ENCODE measurements at places on chromosomes 16 and 17.

DNA sequence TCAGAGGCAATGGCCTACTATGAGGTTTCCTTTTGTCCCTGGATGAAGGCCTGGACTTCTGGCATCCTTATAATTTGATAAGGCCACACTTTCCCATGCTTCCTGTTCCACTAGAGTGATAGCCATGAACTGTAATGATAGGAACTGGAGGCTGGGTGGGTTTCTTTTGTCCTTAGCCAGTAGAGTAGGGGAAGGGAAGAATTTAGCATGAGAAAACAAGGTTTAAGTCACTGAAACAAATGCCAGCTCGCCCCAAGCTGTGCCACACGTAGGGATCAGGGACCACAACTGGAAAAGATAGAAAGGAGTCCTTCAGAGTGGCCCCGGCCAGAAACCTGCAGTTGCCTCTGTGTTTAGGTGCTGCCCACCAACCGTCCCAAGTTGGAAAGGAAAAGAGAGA is 80.9 kb upstream of the C17orf78 start:
- no peak for DNase-seq

DNA sequence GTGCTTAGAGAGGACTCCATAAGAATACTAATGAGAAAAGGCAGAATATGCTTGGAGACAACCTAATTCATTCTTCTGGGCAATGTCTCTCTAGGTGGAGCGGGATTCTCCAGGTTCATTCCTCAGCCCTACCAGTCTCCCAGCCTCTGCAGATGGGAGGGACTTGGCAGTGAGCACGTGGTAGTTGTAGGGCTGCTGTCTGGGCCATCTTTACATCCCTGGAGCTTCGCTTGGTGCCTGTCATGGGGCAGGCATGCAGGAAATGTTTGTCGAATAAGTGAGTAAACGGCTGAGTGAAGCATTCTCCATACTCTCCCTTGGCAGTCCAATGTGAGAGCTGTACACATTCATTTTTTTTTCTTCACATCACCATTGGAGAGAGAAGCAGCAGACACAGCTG is 387.5 kb downstream of the UTP18 start:
- no peak for DNase-seq

DNA sequence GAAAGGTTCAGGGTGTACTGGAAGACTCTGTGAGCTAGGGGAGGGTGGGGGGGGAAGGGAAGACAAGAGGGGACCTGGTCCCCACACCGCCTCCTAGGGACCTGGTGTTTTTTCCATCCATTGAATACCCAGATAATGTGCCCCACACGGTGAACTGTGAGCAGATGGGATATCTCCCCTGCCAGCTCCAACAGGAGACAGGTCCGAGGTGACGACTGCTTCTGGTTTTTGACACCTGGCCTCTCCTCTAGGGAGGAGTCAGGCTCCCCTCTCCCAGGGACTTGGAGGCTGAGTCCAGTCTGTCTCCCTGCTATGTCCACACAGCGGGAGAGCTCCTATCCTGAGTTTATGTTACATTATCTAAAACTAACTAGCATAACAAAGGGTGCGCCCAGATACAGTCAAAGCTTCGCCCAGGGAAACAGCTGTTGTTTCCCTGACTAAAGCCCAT is 1.8 kb downstream of the MARVELD3 start:
- no peak for DNase-seq

DNA sequence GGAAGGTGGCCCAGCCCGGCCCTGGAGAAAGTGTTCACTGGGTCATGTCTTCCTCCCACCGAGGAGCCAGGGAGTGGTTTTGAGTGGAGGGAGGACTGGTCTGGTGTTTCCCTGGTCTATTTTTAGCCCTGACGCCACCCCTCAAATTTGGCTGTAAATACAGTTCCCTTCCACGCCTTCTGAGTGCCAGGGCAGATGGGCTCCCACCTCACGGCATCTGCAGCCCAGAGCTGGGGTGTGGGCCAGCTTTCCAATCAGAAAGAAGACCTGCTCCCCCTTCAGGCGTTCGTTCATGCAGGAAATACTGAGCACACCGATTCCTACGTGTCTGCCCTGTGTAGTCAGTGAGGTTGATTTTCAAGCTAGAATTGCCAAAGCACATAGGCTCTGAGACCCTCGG is 53.7 kb downstream of the SNX20 start:
- no peak for DNase-seq

GRCh38 chr17:19752216-19753050 is 4.3 kb upstream of the ALDH3A1 start:
- no peak for DNase-seq

DNA sequence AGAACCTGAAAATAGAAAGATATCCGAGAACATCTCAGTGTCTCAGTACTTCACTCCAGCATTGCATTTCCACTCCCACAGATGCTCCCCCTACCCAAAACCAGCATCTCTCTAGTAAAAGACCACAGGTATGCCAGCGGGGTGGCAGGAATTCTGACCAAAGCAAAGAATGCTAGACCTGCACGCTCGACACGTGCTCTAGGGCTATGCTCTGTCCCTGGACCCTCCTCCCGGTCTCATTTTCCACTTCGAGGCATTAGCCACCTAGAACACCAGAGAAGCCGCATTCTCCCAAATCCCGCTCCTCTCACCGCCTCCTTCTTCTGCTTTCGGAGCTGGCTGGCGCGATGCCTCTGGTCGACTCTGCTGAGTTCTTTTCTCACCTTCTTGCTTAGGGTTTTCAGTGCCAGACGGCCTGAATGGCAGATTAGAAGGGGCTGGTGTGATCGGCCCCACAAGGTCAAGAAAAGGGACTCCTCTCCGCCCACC is 487 bp downstream of the TSR1 start:
- no peak for DNase-seq

DNA sequence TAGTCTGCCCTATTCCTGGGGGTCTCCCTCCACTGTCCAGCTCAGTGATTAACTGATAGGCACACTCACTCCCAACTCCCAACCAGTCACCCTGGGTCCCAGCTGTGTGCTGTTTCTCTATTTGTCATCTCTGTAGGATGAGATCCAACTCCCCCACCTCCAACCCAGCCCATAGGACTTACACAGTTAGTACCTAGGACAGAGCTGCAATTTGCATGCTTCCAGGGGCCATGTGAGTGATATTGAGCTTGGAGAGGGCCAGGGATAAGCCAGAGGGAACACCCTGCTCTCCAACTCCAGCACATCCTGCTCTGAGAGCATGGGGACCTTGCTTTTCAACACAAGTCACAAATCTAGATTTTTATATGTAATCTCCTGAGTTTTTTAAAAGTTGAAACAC is 8.8 kb downstream of the C17orf113 start:
- DNase-seq: no peak

DNA sequence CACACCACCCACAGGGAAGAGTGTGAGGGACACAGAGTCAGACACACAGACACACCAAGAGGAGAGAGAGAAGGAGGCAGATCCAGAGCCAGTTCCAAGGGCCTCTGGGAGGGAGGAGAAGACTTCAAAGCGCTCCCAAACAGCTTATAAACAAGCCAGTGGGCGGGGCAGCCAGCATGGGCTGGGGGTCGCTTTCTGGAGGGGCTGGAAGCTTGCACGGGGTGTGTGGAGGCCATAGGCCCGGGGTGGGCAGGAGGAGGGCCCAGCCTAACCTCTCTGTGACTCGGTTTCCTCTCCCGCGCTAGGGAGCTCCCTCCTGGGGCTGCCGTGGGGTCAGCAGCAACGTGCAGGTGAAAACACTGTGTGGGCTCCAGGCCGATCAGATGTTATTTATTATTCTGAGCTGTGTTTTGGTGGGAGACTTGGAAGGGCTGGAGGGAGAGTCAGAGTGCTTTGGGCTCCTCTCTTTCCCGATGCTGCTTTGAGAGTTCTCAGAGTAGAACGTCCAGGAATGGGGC is 2.5 kb upstream of the WFIKKN2 start:
- DNase-seq: no peak

GRCh38 chr16:2983706-2984136 is 3.5 kb upstream of the PKMYT1 start:
- DNase-seq: peak; percentile 67

DNA sequence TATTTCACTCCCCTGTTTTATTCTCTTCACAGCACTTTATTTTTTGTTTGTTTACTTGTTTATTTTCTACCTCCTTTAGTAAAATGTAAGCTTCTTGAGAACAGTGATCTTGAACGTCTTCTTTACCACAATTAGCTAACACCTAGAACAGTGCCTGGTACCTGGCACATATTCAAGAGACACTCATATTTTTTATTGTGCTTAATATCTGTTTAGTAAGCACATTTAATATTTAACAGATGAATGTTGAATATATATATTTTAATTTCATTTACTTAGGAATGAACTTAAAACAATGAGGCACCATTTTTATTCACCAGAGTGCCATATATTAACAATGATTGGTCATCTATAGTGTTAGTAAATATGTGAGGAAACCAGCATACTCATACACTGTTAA is 130.2 kb downstream of the STXBP4 start:
- DNase-seq: no peak

GRCh38 chr16:50567651-50568050 is 19.5 kb downstream of the NKD1 start:
- no peak for DNase-seq

DNA sequence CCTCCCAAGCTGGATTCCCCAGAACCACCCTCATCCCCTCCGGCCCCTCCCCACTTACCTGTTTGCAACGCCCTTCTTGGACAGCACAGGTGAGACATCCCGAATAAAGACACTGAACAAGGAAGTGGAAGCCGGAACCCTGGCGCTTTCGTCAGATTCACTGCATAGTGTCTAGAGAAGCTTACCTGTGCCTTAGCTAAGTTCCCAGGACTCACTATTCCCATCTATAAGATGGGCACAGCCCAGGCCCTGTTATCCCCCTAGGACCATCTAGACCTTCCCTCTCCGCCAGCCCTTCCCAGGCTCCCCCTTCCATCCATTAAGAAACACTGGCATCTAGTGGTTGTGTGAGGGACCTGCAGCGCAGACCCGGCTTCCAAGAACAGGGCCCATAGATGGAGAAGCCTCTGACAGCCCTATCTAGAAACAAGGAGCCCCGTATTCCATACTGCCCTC is 26.9 kb upstream of the RPL38 start:
- peak; percentile 62 for DNase-seq

DNA sequence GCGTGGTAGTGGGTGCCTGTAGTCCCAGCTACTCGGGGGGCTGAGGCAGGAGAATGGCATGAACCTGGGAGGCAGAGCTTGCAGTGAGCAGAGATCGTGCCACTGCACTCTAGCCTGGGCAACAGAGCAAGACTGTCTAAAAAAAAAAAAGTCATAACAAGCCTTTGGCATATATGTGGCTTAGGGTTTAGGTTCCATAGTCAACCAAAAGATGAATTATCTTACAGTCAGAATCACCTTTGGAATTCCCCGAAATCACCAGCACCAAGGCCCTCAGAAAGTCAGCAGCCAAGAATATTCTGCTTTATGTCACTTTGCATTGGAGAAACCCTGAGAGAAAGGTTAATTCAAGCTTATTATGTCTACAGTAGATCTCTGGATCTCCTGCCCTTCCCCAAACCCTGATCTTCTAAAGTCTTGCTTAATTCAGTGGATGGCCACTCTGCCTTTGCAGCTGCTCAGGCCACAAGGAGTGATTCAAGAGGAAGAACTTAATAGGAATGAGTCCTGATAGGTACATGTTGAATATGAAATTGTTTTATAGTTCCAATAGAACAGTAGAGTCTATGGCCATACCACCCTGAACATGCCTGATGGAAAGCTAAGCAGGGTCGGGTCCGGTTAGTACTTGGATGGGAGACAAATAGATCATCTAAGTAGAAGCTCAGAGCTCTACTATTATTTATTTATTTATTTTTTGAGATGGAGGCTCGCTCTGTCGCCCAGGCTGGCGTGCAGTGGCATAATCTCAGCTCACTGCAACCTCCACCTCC is 196.0 kb upstream of the CACNG5 start:
- no peak for DNase-seq

- no peak for DNase-seq
These were observed 1.9 kb downstream of the HS3ST2 start for GRCh38 chr16:22815863-22816262.

DNA sequence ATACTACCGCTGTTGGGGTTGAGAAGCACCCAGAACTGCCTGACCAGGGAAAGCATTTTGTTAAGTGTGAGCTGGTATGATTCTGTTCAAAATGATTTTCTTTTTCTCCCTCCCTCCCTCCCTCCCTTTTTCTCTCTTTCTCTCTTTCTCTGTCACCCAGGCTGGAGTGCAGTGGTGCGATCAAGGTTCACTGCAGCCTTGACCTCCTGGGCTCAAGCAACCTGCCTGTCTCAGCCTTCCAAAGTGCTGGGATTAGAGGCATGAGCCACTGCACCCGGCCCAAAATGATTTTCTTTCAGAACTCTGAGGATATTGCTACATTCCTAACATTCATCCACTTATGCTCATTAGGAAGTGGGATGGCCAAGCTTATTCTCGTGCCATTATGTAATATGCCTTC is 41.3 kb downstream of the SLC47A1 start:
- no peak for DNase-seq

DNA sequence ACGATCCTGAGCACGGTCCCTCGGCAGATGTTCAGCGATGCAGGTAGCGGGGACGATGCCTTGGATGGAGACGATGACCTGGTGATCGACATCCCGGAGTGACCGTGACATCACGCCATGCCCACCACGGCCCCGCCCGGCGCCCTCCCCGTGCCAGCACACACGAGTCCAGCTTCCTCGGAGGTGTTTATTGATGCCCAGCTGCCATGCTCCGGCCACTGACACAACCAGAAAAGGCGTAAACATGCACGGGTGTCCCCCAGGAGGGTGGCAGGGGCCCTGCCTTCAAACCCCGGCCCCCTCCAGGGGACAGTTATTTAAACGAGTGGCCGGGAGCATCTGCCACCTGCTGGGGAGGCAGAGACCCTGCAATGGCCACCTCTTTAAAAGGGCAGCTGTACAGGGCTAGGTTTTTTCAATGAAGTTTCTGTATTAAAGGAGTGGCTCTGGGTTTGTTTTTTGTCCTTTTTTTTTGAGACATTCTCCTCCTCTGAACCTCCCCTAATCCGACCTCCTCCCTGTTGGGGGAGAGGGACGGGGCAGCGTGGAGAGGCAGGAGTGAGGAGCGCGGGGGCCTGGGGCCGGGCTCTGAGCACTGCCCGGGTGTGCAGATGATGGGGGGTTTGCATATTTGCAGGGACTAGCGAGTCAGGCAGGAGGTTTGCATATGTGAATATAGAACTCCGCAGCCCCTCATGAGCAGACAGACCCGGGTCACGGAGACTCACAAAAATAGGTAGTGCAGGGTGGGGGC is 5.3 kb downstream of the DOC2A start:
- no peak for DNase-seq

GRCh38 chr16:80144191-80144590 is 396.6 kb upstream of the DYNLRB2 start:
- no peak for DNase-seq

GRCh38 chr17:73943416-73944110 is 259.9 kb upstream of the RPL38 start:
- DNase-seq: no peak

GRCh38 chr17:82019690-82020571 is 2.7 kb downstream of the CENPX start:
- DNase-seq: no peak

GRCh38 chr16:5982979-5983378 is 885.4 kb upstream of the EEF2KMT start:
- DNase-seq: no peak

GRCh38 chr17:78337244-78338109 is 22.4 kb downstream of the SOCS3 start:
- DNase-seq: no peak

Measured in hippocampal formation (tissue), 2 donors.